ENCODE measurements at places on chromosomes 13 and 19.

DNA sequence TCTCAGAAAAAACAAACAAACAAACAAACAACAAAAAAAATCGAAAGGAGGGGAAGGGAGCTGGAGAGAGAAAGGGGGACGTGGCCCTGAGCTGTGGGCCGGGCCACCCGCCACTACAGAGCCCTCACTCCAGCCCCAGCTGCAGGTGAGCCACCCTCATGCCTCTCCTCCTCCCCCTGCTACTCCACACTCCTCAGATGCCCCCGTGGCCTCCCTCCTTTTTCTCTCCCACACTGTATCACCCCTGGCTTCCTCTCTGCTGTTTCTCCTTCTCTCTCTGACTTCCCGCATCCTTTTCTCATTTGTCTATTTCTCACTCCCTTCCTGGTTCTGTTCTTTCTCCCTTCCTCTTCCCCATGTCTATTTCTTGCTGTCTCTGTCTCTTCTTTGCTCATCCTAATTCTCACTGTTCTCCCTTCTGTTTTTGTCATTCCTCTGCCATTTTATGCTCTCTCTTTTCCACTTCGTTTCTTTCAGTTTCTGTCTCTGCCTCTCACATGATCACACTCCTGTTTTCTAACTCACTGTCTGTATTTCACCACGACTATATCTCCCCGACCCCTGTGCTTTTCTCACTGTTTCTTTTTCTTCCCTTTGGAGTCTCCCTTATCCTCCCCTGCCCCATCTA lies 2.7 kb downstream of the KLK2 start:
- DNase-seq = no peak

DNA sequence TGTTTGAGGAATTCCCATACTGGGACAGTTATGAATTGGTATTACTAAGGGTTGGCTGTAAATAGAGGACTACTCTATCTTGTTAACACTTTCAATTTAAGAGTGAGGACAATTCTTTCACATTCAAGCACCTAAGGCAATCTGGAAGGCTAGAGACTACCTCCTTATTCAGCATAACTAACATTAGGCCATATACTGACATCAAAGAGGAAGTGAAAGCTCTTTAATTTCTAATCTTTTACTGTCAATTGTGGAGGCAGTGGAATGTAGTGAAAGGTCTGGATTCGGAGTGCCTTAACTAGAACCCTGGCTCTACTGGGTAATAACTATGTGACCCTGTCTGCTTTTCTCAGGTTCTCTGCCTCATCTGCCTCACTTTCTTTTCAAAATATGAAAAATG lies 134.0 kb downstream of the UFM1 start:
- no peak for DNase-seq

GRCh38 chr19:31296741-31297390 lies 52.4 kb downstream of the TSHZ3 start:
- no peak for DNase-seq

- no peak for DNase-seq
These were observed 15.1 kb downstream of the LILRA5 start for GRCh38 chr19:54297759-54298305.

Measured in activated naive CD4-positive, alpha-beta T cell treated with Interleukin-2 at 50 U/mL for 16 hours (primary cell).